Activated T-cell treated with anti-CD3 and anti-CD28 coated beads, Interleukin-2, amount 50 U/mL, for 4 hours (primary cell): ENCODE measurements at places on chromosomes 12 and 14. TPM values are rescaled to one million over a fixed set of nuclear protein-coding genes. Genes with fewer than 3 reads are reported as not detected.

The POP5 gene
- 92.6 TPM for total RNA-seq

The IL31 gene
- total RNA-seq, result 31.4 TPM

The AHNAK2 gene
- 0.05 TPM for total RNA-seq

The RNF34 gene
- total RNA-seq, result 84.3 TPM

The RAP1B gene
- total RNA-seq, result 213 TPM

The BMP4 gene
- total RNA-seq, result 0.11 TPM

The CLEC6A gene
- not detected for total RNA-seq

The FAM186B gene
- total RNA-seq, result 0.37 TPM

The MON2 gene
- total RNA-seq, result 25.9 TPM

The NGB gene
- not detected for total RNA-seq

The SOS2 gene
- total RNA-seq, result 11.2 TPM

The SLC7A7 gene
- total RNA-seq, result 0.19 TPM

The AGAP2 gene
- 25.8 TPM for total RNA-seq

The CCDC198 gene
- not detected for total RNA-seq

The A2ML1 gene
- not detected for total RNA-seq

The SYCP3 gene
- not detected for total RNA-seq

The C12orf54 gene
- total RNA-seq, result not detected

- DNase-seq, result no peak
These were observed 34.1 kb upstream of the INF2 start for GRCh38 chr14:104655128-104655848.

DNA sequence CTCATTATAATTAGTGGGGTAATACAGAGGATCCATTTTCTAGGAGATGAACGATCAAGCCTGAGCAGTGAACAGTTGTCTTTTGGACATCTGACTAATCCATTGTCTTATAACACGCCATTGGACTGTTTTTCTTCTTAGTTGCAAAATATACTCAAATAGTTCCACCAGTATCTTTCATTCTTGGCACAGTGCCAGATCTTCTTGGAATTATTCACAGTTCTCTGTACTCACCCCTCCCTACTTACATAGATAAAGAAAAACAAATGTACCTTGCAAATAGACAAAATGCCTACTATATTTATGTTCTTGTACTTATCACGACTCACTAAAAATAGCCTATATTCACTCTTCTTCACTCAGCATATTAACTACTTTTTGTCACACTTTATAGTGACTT is 3.8 kb downstream of the CBLN3 start:
- no peak for DNase-seq

- DNase-seq, result no peak
These were observed 497.7 kb upstream of the RPL10L start for GRCh38 chr14:47149326-47149725.

- no peak for DNase-seq
These were observed 4.8 kb downstream of the SCNN1A start for GRCh38 chr12:6370576-6370935.

DNA sequence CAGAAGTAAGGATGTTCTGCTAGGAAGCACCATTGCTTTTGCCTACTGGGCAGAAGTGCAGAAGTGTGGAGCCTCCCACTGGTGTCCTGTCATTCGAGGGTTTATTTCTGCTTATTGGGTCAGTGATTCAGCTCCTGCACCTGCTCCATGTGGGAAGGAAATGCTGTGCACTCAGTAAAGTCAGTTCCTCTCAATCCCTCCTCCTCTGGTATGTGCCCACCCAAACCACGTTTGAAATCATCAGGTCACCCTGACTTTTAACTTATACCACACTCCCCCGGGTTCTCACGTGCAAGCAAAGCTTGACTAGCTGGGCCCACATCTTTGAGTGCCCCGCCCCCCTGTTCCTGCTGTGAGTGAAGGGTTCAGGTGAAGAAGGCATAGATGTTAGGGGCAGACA is 223.7 kb downstream of the CHST11 start:
- no peak for DNase-seq

- DNase-seq, result no peak
These were observed 1052.1 kb downstream of the TMEM121 start for GRCh38 chr14:106578481-106578880.

- DNase-seq, result no peak
These were observed 206.7 kb downstream of the KIF21A start for GRCh38 chr12:39235990-39236767.

DNA sequence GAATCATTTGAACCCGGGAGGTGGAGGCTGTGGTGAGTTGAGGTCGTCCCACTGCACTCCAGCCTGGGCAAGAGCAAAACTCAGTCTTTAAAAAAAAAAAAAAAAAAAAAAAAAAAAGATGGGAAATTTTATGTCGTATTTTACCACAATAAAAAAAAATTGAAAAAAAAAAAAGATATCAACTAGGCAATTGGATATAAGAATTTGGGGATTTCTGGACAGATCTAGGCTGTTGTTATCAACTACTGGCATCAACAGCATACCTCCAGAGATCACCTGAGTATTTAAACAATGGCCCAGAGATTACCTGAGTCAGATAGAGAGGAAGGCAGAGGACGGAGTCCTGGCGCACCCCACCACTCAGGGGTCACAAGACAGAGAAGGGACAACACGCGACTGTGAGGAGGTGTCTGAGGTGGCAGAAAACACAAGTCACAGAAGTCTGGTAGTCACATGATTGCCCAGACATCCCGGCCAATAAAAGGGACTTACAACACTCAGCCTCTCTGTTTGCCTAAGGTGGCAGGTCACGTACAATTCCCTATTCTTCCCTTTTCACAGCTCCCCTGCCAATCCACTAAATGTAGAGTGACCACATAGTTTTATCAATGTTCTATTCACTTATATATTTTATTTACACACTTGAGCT is 1.8 kb downstream of the SPRING1 start:
- DNase-seq, result no peak

DNA sequence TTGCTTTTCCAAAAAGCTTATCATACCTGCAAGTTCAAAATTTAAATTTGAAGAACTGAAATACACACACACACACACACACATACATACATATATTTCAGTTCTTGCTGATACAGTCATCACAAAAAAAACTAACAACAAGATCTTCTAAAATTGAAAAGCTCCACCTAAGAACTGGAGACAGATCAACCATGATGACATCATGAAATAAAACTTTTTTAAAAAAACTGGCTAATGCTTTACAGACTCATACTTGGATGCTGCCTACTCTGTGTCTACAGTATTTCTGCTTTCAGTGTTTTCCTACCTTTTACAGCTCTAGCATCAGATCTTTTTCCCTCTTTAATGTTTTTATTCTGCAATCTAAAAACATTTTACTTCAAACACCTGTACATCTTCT is 261.4 kb downstream of the DIO2 start:
- DNase-seq, result no peak

DNA sequence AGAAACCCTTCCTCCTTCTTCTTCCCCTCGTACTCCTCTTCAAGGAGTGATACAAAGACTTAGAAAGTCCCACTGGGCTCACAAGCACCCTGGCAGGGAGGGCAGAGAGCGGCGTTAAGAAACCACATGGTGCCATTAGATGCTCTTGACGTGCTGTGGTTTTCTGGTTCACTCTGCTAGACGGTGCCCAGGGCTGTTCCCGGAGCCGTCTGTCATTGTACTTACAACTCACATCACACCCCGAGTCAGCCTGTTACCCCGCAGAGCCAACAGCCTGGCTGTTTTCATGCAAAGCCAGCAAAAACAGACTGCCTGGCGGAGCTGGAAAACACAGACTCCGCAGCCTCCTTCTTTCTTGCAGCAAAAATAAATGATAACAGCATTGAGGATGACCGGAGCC is 232.6 kb upstream of the TBX3 start:
- no peak for DNase-seq

GRCh38 chr14:84084056-84084630 is 1445.8 kb upstream of the FLRT2 start:
- no peak for DNase-seq

GRCh38 chr14:95291859-95292542 is 27.7 kb downstream of the CLMN start:
- no peak for DNase-seq

- DNase-seq, result no peak
These were observed 5.5 kb downstream of the OR10AD1 start for GRCh38 chr12:48197549-48197970.

GRCh38 chr14:99240627-99241324 is 31.2 kb downstream of the BCL11B start:
- no peak for DNase-seq

- DNase-seq, result no peak
These were observed 26.0 kb downstream of the SMUG1 start for GRCh38 chr12:54162741-54163140.

DNA sequence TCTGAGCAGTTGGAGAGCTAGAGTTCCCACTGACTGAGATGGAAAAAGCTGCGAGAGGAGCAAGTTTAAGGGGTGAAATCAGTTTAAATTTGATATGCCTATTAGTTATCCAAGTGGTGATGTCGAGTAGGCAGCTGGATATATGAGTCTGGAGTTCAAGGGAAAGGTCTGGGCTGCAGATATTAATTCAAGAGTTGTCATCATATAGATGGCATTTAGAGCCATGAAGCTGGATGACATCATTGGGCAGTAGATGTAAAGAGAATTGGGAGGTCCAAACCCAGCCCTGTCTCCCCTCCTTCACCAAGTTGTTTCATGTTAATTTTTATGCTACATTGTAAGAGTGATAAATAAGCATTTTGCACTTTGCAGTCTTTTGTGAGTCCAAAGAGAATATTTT is 898.1 kb downstream of the GALC start:
- no peak for DNase-seq

DNA sequence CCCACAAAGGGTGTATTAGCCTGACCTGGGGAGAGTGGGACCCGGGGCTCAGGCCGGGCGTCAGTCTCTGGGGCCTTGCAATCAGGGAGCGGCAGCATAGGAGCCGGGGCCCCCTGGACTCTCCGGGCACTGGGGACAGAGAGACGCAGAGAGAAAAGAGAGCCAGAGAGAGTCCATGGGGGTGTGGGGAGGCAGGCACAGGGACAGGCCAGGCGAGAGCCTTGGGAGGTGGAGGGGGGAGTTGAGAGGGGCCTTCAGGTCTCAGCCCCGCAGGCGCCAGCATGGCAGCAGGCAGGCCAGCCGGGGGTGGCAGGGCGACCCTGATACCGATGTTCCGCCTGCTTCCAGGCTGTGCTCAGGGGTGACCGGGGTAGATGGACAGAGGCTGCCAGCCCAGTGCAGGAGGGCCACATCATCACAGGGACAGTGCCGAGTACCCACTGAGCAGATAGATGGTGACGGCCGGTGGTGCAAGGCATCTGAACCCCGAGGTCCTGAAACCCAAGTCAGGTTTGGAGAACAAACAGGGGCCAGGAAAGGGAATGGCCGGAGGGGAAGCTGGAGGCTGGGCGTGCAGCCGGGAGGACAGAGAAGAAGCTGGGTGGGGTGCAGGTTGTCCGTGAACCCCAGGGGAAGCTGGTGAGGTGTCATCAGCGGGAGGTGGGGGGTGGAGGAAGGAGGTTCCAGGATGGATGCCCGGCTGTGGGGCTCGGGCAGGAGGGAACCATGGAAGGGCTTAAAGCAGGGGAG is 2.9 kb downstream of the EXOC3L4 start:
- DNase-seq, result no peak

DNA sequence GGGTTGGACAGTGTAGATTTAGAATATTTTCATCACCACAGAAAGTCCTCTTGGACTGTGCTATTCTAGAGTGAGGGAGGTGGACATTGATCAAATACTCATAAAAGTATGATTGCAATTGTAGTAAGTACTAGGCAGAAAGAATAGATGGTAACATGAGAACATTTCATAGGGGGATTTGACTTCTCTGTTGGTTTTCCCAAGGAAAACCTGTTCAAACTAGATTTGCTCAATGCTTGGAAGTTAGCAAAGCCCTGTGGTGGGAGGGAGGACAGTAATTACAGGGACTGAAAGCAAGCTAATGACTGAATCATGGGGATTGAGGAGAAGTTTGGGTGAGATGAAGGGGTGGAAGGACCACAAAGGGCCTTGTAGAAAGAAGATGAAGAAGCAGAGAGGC is 24.4 kb upstream of the EID3 start:
- DNase-seq, result no peak

GRCh38 chr14:65210118-65210821 is 108.0 kb upstream of the MAX start:
- DNase-seq, result no peak

DNA sequence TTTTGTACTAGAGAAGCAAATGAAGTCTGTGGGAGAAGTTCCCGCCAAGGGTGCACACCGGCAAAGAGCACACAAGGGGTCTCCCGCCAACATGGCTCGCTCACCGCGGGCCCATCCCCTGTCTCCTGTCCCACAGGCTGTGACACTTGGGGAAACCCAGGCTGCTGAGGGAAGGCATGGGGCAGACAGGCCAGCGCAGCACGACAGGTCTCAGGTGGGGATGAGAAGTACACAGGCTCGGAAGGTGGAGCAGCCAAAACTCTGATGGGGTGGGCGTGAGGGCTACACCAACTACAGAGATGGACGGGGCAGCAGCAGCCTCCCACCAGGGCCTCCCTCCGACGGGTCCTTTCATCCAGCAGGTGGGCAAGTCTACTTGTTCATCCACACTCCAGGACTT is 64.4 kb downstream of the RNF34 start:
- DNase-seq, result no peak

GRCh38 chr12:22653791-22654190 is 28.8 kb downstream of the ETNK1 start:
- no peak for DNase-seq

- DNase-seq, result no peak
These were observed 20.8 kb downstream of the TPCN1 start for GRCh38 chr12:113242026-113242418.

GRCh38 chr12:42448841-42449240 is 122.9 kb downstream of the PPHLN1 start:
- DNase-seq, result no peak

- DNase-seq, result no peak
These were observed 44.8 kb downstream of the PZP start for GRCh38 chr12:9163392-9163791.

GRCh38 chr14:50064993-50065392 is 51.4 kb downstream of the VCPKMT start:
- DNase-seq, result peak; percentile 59

DNA sequence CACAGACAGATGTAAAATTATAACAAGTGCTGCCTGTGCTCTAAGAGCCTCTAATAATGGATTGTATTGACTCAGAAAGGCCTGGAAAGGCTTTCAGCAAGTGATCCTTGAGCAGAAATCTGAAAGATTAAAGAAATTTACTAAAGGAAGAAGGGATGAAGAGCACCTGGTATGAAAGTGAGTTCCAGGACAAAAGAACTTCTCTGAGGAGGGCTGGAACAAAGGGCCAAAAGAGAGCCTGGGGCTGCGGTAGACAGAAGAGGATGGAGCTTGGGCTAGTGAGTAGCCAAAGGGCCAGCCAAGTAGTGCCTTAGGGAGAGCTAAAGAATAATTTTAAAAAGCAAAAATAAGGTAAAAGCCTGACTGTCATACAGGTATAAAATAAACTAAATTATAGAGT is 44.0 kb downstream of the BCAT1 start:
- DNase-seq, result no peak

DNA sequence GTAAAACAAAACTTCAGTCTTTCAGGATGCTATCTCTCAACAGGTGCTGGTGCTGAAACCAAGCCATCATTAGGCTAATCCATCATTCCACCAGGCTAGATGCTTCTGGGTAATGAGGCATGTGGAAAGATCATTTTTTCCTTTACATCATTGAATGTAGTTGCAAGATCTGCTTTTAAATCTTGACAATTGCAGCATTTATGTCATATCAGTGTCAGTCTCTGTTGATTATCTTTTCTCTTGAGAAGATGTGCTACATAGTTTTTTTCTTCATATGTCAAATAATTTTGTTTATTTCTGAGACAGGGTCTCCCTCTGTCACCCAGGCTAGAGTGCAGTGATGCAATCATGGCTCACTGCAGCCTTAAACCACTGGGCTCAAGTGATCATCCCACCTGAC is 16.2 kb upstream of the EXD2 start:
- DNase-seq, result no peak

- DNase-seq, result no peak
These were observed 280.4 kb downstream of the AEBP2 start for GRCh38 chr12:19719672-19720071.

- DNase-seq, result no peak
These were observed 50.5 kb upstream of the FBRSL1 start for GRCh38 chr12:132439333-132439904.
